ENCODE measurements at places on chromosomes 11 and 22.

DNA sequence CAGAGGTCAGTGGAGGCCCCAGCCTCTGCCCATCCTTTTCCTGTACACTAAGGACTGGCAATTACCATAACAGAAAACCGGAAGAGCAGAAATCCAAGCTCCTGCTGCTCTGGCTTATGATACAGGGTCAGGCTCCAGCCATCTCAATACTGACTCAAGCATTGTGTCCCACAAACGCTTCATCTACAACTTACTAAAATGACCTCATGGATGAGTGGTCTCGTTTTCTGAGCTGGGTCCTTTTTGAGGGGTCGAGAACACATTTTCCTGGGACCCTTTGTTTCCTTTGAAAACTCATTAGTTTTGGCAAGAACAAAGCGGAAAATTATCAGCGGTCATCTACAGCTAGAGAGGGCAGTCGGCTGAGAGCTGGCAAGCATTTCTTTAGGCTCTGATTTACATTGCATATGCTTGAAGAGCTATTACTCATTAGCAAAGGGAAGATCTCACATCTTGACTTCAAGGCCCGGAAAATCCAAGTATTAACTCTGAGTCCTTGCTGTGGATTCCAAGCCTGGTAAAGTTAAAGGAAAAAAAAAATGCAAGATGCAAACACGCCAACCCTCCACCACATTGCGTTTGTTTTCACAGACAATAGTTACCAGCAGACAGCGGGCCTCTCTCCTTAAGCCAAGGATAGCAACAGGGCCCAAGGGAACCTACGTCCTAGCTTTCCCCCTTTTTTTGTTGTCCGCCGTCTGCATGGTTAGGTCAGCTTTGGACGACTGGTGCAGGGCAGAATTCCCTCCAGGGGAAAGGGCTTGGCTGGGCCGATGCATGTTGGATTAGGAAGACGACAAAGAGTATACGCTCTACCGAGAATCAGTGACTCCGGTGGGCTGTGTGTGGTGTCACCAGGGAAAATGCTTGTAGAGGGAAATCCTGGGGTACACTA is 1.8 kb downstream of the TESMIN start:
- peak; percentile 67 for DNase-seq

GRCh38 chr11:44229624-44230023 is 80.3 kb downstream of the ALX4 start:
- no peak for DNase-seq

GRCh38 chr11:94757037-94757735 is 11.0 kb upstream of the AMOTL1 start:
- no peak for DNase-seq

- DNase-seq: no peak
Measured at GRCh38 chr11:114049050-114049449, 10.5 kb upstream of the ZBTB16 start.
